Esophagus squamous epithelium (tissue), 5 donors: ENCODE measurements at places on chromosomes 2 and 18.

GRCh38 chr18:79156327-79156726, 87.1 kb downstream of the ATP9B start:
- no peak overlapping the region for H3K4me3 ChIP-seq
- no peak overlapping the region for H3K27ac ChIP-seq
- H3K36me3 ChIP-seq, result no peaks in the 10 kb centered on the region
- DNase-seq, result no peak
- no peaks in the 10 kb centered on the region for H3K27me3 ChIP-seq
- H3K4me1 ChIP-seq, result no peaks in the 10 kb centered on the region

DNA sequence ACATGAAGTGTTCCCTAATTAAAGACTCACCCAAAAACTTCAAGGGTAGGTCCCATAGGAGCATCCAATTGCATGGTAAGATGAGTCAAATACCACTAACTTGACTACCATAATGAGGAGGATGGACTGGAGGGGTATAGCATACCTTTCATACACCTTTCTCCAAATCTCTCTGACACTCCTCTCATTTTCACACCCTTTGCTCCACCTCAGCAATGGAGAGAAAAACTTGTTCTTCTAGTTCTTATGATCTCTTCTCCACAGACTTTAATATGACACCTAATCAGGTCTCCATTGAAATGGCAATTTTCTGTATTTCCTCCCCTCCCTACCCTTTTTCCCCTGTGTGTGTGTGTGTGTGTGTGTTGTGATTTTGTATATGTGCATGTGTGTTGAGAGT, 41.1 kb upstream of the MAP2 start:
- H3K4me1 ChIP-seq, result peaks cover 4% of the 10 kb centered on the region
- DNase-seq, result no peak
- H3K4me3 ChIP-seq, result no peak overlapping the region
- peak overlapping the region; percentile 85 for H3K27ac ChIP-seq
- H3K27me3 ChIP-seq, result no peaks in the 10 kb centered on the region

GRCh38 chr2:143345887-143346787, 216.9 kb downstream of the ARHGAP15 start:
- H3K27ac ChIP-seq, result no peak overlapping the region
- H3K36me3 ChIP-seq, result no peaks in the 10 kb centered on the region
- no peak for DNase-seq
- H3K27me3 ChIP-seq, result no peaks in the 10 kb centered on the region

GRCh38 chr2:170212625-170213280, 34.8 kb downstream of the MYO3B start:
- H3K36me3 ChIP-seq, result no peaks in the 10 kb centered on the region
- H3K4me3 ChIP-seq, result no peak overlapping the region
- no peaks in the 10 kb centered on the region for H3K4me1 ChIP-seq

- H3K27ac ChIP-seq, result no peak overlapping the region
- H3K4me1 ChIP-seq, result no peaks in the 10 kb centered on the region
- no peaks in the 10 kb centered on the region for H3K27me3 ChIP-seq
- DNase-seq, result no peak
Observed at GRCh38 chr2:1686784-1687105, 57.6 kb downstream of the PXDN start.

- no peaks in the 10 kb centered on the region for H3K36me3 ChIP-seq
- DNase-seq, result no peak
- H3K27ac ChIP-seq, result no peak overlapping the region
- H3K4me3 ChIP-seq, result no peak overlapping the region
Observed at GRCh38 chr2:52936029-52936428, 831.6 kb upstream of the CHAC2 start.
